Thoracic aorta (tissue), 2 donors: ENCODE measurements at places on chromosomes 12 and 14. TPM values are rescaled to one million over a fixed set of nuclear protein-coding genes. Genes with fewer than 3 reads are reported as not detected.

The DUSP6 gene
- 147 TPM for total RNA-seq

The FOXM1 gene
- total RNA-seq, result 2.2 TPM

The SPRYD3 gene
- total RNA-seq, result 94.8 TPM

The TSPAN11 gene
- total RNA-seq, result 3.0 TPM

The TSPAN19 gene
- total RNA-seq, result not detected

The OR6C4 gene
- total RNA-seq, result not detected

The BMP4 gene
- 23.7 TPM for total RNA-seq

The CLEC14A gene
- total RNA-seq, result 31.4 TPM

The HCFC2 gene
- total RNA-seq, result 24.1 TPM

The MORN3 gene
- 0.78 TPM for total RNA-seq

The GARIN6 gene
- not detected for total RNA-seq

The LGR5 gene
- total RNA-seq, result 7.4 TPM

The SLCO1A2 gene
- total RNA-seq, result not detected

The PLCZ1 gene
- total RNA-seq, result not detected

The KRT72 gene
- not detected for total RNA-seq

The C12orf76 gene
- 18.1 TPM for total RNA-seq

The KLRC4 gene
- 0.54 TPM for total RNA-seq

The RGS6 gene
- 4.7 TPM for total RNA-seq

The FOXN4 gene
- total RNA-seq, result not detected

The SERPINA5 gene
- 4.4 TPM for total RNA-seq

The SERPINA10 gene
- total RNA-seq, result not detected

The CABP1 gene
- 1.4 TPM for total RNA-seq

The HVCN1 gene
- total RNA-seq, result 14.5 TPM

The C1QL4 gene
- total RNA-seq, result not detected
